ENCODE measurements at places on chromosomes 3 and 15.
A peak's percentile ranks its signal among the peaks of the same experiment; 100 is the strongest.

GRCh38 chr3:105366326-105367062 lies at the start of gene ALCAM:
ALCAM (plus strand) TSS chr3:105366909.
- peak; percentile 76 for DNase-seq

- no peak for DNase-seq
These were observed 171.6 kb downstream of the PPM1L start for GRCh38 chr3:160927620-160928019.

DNA sequence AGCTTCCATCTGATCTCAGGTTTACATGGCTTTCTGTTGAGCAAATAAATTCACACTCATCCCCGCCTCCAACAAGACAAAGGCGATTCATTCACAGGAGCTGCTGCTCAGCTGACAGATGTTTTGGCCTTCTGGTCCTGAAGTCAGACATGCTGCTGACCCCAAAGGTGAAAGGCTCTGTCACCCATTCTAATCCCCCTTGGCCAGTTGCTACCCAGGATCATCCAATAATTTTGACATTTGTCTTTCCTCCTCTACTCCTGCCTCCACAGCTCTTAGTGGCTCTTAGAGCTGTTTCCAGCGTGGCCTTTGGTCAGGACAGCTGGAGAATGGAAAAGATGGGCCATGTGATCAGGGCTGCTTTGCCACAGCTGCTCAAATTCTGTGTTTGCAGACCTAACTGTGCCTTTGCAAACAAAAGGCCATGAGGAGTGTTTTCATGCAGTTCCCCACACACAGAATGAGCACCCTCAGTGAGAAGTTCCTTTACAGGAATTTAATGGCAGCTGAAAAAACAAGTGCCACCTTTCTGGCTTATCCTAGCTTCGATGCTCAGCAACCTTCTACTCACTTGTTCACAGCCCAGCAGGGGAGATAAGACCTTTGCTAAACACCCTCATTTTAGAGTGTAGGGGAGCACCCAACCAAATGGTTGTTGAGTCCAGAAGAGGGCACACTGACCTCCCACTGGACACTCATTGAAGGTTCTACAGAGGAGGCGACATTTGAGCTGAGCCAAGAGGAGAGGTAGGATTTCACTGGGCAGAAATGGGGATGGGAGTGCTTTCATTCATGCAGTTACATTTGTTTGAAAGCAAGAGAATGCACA lies 39.0 kb downstream of the CYP19A1 start:
- no peak for DNase-seq

DNA sequence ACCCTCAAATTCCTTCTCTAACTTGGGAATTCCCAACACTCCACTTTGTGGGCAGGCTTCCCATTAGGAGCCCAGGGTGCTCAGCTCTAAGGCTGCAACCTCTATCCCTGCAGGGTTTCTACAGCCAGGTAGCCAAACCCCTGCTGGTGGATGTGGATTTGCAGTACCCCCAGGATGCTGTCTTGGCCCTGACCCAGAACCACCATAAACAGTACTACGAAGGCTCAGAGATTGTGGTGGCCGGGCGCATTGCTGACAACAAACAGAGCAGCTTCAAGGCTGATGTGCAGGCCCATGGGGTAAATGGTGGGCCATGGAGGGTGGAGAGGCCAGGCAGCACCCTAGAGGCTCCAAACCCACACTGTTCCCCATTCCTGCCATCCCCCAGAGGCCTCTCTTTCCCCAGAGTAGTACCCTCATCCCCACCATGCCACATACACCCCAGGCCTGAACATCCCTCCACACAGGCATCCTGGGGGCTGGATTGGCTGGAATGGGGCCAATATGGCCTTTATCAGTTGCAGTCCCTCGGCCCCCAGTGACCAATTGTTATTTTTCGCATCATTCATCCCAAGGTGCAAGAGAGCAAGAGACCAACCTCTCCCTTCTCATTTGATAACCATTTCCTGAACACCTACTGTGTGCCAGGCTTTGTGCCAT lies 7.7 kb downstream of the ITIH1 start:
- no peak for DNase-seq

- DNase-seq = peak; percentile 47
These were observed 27.3 kb upstream of the BCL2L10 start for GRCh38 chr15:52139599-52140462.

GRCh38 chr15:51600114-51600513 lies 22.5 kb downstream of the DMXL2 start:
- no peak for DNase-seq

GRCh38 chr15:43168192-43169107 lies 16.8 kb upstream of the CCNDBP1 start:
- DNase-seq = no peak

DNA sequence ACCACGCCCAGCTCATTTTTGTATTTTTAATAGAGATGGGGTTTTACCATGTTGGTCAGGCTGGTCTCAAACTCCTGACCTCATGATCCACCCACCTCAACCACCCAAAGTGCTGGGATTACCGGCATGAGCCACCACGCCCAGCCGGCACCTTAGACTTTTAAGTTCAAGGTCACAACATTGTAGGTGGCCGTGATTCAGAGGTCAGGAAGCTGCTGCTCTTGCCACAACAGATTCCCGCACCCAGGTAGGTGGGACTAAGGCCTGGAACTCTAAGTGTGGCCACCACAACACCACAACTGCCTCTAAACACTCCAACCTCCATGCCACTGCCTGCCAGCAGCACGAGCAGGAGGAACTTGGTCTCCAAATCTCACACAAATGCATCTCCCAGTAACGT lies 196.8 kb downstream of the STT3B start:
- no peak for DNase-seq

DNA sequence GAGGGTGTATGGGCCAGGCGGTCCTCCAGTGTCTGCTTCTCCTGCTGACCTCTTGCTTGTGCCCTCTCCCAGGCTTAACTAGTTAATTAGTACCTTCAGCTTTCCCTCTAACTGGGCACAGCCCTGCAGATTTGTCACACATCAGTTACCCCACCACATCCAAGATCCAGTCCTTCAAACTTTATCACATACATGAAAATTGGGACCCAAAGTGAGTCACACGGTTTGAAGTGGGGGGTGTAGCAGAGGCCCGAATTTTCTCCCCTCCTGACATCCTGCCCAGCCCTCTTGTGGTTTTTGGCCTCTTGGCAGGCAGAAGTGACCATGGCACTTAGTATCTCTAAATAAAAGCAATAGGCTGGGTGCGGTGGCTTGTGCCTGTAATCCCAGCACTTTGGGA lies 3.9 kb downstream of the MAPKAPK3 start:
- DNase-seq = no peak

DNA sequence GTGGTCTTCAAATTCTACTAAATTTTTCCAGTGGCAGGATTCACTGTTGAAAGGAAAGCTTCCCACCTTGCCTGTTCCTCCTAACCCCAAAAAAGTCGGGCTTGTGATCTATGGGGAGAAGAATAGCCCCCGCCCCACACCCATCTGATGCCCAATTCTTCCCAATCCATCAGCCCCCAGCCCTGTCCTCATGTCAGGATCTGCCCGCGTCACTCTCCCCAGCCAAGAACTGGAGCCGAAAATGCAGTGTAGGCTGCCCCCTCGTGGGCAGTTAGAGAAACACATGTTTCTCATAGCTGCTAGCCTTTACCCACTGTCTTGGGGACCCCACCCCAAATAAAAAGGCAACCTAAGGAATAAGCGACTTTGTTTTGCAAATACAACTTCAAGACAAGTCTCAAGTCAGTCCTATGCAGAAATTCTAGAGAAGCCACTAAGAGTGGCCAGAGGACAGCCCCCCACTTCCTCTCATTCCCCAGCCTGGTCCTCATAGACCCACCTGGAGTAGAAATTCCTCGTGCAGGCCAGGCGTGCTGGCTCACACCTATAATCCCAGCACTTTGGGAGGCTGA lies 13.0 kb upstream of the CSK start:
- DNase-seq = no peak

GRCh38 chr3:52126500-52126899 lies 27.7 kb downstream of the POC1A start:
- no peak for DNase-seq

DNA sequence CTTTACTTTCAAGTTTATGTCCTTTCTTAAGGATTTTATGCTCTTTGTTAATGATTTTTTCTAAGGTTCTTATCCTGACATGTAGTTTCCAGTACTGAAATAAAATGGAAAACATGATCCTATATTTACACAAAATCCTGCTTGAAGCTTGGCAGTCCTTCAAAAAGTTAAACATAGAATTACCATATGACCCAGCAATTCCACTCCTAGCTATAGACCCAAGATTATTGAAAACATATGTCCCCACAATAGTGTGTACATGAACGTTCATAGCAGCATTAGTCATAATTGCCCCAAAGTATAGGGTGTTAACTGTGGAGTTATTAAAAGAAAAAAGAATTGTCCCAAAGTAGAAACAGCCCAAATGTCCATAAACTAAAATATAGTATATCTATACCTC lies 33.2 kb downstream of the ITGB5 start:
- no peak for DNase-seq

GRCh38 chr15:73691396-73691795 lies 7.2 kb downstream of the CD276 start:
- DNase-seq = no peak

- no peak for DNase-seq
These were observed 35.2 kb downstream of the FBXO45 start for GRCh38 chr3:196603683-196604082.

DNA sequence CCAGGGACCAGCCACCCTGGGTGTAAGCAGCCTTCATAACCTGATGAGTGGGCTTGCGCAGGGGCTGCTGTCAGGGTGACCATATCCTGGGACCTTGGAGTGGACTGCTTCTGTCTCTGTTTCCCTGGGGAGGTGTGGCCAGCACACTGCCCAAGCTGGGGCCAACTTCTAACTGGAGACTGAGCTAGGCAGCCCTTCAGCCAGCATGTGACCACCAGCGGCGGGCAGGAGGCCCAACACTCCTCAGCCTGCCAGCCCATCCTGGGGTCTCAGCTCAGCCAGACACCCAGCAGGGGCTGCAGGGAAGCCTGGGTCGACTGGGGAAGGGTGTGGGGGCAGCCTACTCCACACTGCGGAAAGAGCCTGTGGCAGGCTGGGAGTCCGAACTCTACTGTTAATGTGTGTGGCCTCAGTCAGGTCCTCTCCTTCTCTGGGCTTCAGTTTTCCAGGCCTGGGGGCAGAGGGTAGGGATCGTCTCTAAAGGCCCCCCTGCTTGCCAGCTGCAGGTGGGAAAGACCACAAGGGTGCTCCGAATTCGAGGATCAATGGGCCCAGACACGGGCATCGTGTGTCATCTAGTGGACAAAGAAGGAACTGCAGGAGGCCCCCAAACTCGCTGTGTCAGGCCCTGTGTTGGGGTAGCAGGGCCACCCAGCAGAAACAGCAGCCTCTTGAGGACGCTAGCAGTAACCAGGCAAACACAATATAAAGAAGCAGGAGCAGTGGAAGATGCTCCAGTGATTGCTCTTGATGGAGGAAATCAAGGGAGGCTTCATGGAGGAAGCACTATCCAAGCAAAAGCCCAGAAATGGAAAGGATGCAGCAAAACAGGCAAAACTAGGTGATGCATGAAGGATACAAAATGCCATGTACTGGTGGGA lies 2.0 kb upstream of the SEMA3G start:
- DNase-seq = peak; percentile 63

GRCh38 chr3:168047190-168047795 lies 48.4 kb downstream of the GOLIM4 start:
- DNase-seq = no peak

DNA sequence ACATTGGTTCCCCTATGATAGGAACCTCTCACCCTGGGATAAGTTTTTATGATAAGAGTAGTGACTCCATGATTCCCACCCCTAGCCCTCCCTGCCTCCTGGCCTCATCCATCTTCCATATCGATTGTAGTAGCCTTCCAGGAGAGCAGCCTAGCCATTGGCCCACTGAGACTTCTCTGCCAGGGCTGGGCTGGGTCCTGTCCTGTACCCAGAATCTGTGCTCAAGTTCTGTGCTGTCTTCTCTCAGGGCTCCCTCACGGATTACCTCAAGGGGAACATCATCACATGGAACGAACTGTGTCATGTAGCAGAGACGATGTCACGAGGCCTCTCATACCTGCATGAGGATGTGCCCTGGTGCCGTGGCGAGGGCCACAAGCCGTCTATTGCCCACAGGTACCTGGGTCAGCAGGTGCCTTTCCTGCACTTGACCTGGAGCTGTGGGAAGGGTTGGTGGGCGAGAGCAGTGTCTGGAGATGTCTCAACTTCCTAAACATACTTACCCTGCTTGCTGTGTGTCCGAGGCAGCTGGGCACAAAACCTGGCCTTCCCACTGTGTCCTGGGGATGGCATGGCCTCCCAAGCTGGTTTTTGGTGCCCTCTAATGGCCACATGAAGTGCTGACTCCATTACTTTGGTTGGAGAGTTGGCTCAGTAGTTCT lies 16.6 kb upstream of the EXOG start:
- DNase-seq = no peak

GRCh38 chr3:43707998-43708397 lies 17.3 kb downstream of the ABHD5 start:
- DNase-seq = no peak

DNA sequence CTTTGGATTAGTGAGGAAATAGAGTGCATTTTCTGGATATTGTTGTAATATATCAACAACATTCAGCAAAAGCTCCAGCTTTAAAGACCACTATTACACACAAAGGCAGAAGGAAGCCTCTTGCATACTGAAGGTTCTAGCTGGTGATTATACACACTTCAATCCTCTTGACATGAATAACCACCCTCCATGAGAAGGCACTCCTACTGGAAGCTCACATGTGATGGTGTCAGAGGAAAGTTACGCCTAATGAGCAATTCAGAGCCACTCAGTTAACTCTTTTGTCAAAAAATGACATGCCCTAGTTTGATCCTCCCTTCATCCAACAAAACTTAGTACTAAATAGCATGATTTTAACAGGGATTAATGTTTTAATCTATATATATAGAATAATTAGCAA lies 124.6 kb upstream of the LYSMD4 start:
- DNase-seq = no peak

DNA sequence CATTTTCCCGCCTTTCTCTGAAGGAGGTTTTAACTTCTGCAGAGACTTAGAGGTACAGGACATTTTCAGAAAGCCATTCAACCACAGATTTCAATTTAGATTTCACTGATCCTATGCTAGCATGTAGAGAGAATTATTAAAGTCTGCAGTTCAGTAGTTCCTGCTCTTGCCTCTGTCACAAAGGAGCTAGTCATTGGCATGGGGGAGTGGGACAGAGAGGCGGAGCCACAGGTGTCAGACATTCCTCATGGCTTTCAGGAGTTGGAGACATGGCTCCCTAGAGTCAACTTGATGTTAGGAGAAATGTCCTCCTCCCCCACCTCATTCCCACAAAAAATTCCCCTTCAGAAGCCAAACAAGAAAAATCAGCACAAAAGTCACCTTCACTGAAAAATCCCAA lies 66.0 kb upstream of the SIAH2 start:
- no peak for DNase-seq

GRCh38 chr3:117885011-117885441 lies 1149.6 kb downstream of the IGSF11 start:
- DNase-seq = no peak
